ENCODE measurements at places on chromosomes 4 and X.
A peak's percentile ranks its signal among the peaks of the same experiment; 100 is the strongest.

DNA sequence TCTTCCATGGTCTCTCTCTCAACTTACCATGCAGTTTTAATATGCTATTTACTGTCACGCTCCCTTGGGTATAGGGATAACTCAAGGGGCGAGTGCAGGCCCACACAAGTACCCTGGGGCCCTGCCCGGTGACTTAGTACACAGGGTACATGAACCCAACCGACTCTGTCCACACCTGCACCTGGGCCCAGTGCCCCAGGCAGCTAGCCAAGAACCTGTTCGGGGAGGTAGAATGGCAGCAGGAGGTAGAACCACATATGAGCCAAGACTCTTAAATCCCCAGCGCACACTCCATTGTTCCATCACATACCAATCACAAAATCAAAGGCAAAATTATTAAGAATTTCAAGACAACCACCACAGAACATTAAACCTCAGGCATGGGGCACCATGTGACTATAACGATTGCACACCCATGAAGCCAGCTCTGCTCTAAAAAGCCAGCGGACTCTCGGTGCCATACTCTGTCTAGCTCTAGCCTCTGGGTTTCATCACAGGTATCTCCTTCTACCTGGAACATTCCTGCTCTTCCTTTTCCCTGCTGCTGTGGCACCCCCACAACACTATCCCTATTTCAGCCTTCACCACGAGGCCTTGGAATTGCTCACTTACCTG lies 14.6 kb downstream of the PHF8 start:
- no peak overlapping the region for H3K4me3 ChIP-seq
- H3K36me3 ChIP-seq = peaks cover 21% of the 10 kb centered on the region
- DNase-seq = no peak
- H3K27me3 ChIP-seq = no peaks in the 10 kb centered on the region
- H3K4me1 ChIP-seq = peaks cover 6% of the 10 kb centered on the region

- DNase-seq = no peak
- H3K27ac ChIP-seq = no peak overlapping the region
- H3K27me3 ChIP-seq = no peaks in the 10 kb centered on the region
- no peaks in the 10 kb centered on the region for H3K4me1 ChIP-seq
- no peak overlapping the region for H3K4me3 ChIP-seq
Observed at GRCh38 chr4:88730811-88731210, 33.2 kb upstream of the NAP1L5 start.

- peaks cover 11% of the 10 kb centered on the region for H3K36me3 ChIP-seq
- no peaks in the 10 kb centered on the region for H3K27me3 ChIP-seq
- H3K4me3 ChIP-seq = no peak overlapping the region
- no peak for DNase-seq
- no peak overlapping the region for H3K27ac ChIP-seq
- no peaks in the 10 kb centered on the region for H3K4me1 ChIP-seq
Observed at GRCh38 chr4:164606478-164606877, 147.5 kb upstream of the SMIM31 start.

DNA sequence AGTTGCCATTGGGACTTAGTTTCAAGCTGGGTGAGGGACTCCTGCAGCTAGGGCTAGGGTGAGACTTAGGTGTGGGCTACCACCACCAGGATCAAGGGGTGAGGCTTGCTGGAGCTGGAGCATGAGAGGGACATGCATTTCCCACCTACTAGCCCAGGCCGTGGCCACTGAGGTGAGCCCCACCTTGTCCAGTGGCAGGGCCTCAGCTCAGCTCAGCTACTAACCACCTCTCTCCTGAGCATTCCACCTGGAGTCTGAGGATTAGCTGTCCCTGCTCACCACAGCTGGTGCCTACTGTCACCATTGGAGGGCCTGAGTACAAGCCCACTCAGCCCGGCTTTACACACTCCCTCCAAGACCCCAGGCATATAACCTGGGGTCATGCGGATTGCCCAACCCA lies 62.6 kb upstream of the MAGEH1 start:
- peaks cover 17% of the 10 kb centered on the region for H3K27me3 ChIP-seq
- peaks cover 20% of the 10 kb centered on the region for H3K36me3 ChIP-seq
- H3K4me3 ChIP-seq = no peak overlapping the region
- no peak overlapping the region for H3K27ac ChIP-seq

GRCh38 chrX:150163956-150164726 lies 199.0 kb upstream of the MAMLD1 start:
- H3K4me1 ChIP-seq = no peaks in the 10 kb centered on the region
- no peak overlapping the region for H3K27ac ChIP-seq
- H3K36me3 ChIP-seq = no peaks in the 10 kb centered on the region
- no peak overlapping the region for H3K4me3 ChIP-seq

- H3K27ac ChIP-seq = 0 out of 2 replicates have a peak overlapping the region, but pooled peaks have one; percentile 45
- H3K36me3 ChIP-seq = peaks cover 84% of the 10 kb centered on the region
- no peak overlapping the region for H3K4me3 ChIP-seq
- no peaks in the 10 kb centered on the region for H3K27me3 ChIP-seq
- H3K4me1 ChIP-seq = peaks cover 16% of the 10 kb centered on the region
Observed at GRCh38 chrX:288561-288991, 7.4 kb downstream of the PLCXD1 start.

DNA sequence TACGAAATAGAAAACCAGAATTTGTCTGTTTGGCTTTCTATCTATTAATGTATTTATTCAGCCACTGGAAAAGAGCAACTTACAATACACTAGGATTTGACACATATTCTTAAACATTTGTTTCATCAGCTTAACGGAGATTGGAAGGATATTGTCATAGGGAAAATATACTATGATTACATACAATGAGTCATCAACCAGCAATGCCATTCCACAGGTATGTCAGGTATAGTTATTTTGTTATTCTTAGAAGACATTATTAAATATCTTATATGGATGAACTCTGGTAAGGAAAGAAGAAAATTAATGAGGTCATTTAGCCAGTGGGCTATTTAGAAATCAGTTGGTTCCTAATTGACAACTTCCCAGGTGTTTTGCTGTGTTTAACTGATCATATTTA lies 926.6 kb downstream of the STIM2 start:
- no peak for DNase-seq
- no peak overlapping the region for H3K4me3 ChIP-seq
- no peaks in the 10 kb centered on the region for H3K27me3 ChIP-seq
- no peaks in the 10 kb centered on the region for H3K36me3 ChIP-seq
- no peaks in the 10 kb centered on the region for H3K4me1 ChIP-seq
- H3K27ac ChIP-seq = no peak overlapping the region

GRCh38 chrX:73681408-73681807 lies 118.4 kb downstream of the CHIC1 start:
- H3K36me3 ChIP-seq = peaks cover 26% of the 10 kb centered on the region
- DNase-seq = no peak
- H3K27me3 ChIP-seq = no peaks in the 10 kb centered on the region
- H3K27ac ChIP-seq = no peak overlapping the region
- H3K4me3 ChIP-seq = no peak overlapping the region

- peaks cover 14% of the 10 kb centered on the region for H3K4me1 ChIP-seq
- no peak overlapping the region for H3K27ac ChIP-seq
- no peak for DNase-seq
- no peak overlapping the region for H3K4me3 ChIP-seq
- no peaks in the 10 kb centered on the region for H3K27me3 ChIP-seq
Observed at GRCh38 chrX:105646592-105647372, 175.6 kb upstream of the NRK start.

- 0 out of 2 replicates have a peak, but pooled peaks cover 2% of the 10 kb centered on the region for H3K36me3 ChIP-seq
- H3K27ac ChIP-seq = no peak overlapping the region
- no peaks in the 10 kb centered on the region for H3K27me3 ChIP-seq
- no peak overlapping the region for H3K4me3 ChIP-seq
- peaks cover 16% of the 10 kb centered on the region for H3K4me1 ChIP-seq
Observed at GRCh38 chr4:131430302-131430701, 1718.8 kb upstream of the PCDH10 start.

DNA sequence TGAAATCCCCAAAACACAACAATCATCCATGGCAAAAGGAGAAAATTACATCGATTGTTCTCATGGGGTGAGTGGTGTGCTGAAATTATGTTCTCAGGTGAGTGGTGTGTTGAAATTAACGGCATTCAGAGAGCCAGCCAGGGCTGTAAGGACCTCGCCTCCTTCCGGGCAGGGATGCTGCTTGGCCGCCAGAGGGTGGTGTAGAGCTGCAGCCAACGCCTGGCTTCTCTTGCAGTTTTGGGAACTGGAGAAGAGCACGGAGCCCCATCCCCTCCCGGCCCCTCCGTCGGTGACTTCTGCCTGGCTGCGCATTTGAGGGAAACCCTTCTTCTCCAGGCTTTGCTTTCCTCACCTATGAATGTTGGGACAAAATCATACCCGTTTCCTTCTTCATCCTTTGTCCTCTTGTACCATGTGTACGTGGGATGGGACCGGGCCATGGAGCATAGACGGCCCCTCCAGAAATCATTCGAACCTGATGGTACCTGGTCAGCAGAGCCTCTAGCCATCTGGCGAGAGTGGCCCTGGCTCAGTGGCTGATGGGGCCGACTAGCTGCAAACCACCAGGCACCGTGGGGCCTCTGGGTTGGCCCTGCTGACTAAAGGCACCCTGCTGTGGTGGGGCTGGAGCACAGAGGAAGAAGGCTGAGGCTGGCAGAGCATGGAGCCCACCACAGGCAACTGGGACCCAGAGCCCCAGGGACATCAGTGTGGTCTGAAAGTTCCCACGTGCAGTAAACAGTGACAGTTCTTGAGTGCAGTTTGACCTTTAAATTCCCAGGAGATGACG lies 28.4 kb downstream of the TRMT44 start:
- H3K4me1 ChIP-seq = 0 out of 2 replicates have a peak, but pooled peaks cover 2% of the 10 kb centered on the region
- H3K27ac ChIP-seq = 0 out of 2 replicates have a peak overlapping the region, but pooled peaks have one; percentile 24

DNA sequence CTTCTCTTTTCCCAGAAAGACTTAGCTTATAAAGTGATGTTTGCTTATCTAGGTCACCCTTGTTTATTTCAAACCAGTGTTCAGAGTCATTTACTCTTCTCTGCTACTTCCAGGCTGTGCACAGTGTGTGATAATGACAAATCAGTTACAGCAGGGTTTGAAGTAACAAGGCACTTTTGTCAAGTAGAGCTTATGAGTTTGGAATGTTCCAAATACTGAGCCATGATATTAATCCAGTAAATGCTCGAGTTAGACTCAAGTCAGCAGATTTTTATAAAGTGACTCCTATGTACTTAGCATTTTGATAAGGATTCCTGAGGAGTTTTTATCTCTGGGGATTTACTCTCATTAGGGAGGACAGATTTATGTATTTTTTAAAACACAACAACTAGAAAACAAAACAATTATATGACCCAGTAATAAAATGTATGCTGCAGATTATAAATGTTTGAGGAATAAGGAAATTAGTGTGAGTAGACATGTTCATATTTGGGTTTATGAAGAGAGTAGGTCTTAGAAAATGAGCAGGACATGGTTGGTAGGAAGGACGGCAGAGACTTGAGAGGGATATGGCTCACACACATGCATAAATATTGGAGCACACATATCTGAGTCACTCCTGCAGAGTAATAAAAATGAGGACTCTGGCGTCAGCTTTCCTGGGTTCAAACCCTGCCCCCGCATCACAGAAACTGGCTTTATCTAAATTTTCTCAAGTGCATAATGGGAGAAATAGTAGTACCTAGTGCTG lies 271.2 kb downstream of the FBXO8 start:
- H3K4me1 ChIP-seq = no peaks in the 10 kb centered on the region
- no peaks in the 10 kb centered on the region for H3K27me3 ChIP-seq
- DNase-seq = no peak
- no peak overlapping the region for H3K4me3 ChIP-seq
- no peaks in the 10 kb centered on the region for H3K36me3 ChIP-seq

- H3K27me3 ChIP-seq = no peaks in the 10 kb centered on the region
- no peak overlapping the region for H3K4me3 ChIP-seq
- no peak for DNase-seq
Observed at GRCh38 chrX:82764521-82764920, 743.6 kb upstream of the POU3F4 start.

DNA sequence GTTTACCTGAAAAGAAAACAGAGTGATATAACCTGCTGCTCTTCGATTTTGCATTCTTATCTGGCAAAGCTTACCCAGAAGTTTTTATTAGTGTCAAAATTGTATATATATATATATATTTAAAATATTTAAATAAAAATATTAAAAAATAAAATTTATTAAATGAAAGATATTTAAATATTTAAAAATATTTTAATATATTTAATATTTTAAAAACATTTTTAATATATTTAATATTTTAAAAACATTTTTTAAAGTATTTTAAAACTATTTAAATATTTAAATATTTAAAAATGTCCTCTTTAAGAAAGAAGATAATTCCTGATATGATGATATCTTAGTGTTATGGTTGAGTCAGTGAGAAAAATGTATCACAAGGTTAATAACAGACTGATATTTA lies 317.2 kb downstream of the EPHA5 start:
- no peak for DNase-seq
- no peak overlapping the region for H3K27ac ChIP-seq
- no peaks in the 10 kb centered on the region for H3K27me3 ChIP-seq
- no peaks in the 10 kb centered on the region for H3K4me1 ChIP-seq
- no peaks in the 10 kb centered on the region for H3K36me3 ChIP-seq
- no peak overlapping the region for H3K4me3 ChIP-seq

DNA sequence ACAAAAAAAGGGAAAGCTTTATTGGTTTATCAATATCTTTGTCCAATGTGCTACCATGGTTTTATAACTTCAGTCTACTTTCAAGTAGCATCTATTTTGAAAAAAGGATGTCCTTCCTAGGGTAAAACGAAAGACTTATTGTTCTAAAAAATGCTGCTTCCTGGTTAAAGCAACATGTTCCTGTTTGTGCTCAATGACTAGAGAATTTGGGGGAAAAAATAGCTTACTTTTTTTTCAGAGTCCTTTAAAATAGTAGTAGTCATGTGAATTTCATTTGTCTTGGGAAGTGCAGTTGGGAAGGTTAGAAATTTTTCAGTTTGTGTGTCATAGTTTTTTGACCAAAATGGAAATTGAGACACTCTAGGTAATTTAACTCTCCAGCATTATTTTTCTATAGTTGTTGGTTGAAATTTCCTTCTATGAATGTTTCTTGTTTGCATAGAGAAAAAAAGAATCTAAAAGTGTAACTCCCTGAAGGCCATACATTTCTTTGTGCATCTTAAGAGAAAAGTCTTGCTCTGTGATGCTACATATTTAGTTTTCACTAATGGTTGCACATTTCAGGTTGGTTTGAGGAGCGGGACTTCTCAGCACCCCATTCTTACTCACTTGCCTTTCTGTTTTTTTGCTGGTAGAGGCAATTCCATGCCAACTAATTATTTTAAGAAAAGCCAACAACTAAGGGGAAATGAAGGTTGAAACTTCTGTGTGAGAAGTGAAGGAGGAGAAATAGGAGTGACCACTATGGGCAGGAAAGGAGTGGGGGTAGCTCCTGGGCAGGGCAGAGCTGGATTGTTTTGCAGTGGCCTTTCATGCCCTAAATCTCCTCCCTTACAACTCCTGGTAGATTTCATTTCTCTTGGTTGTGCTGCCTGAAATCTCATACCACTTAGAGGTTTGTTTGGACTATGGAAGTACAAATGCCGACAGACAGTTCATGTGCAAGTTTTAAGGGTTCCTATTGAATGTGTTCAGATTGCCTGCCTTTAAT lies 76.4 kb downstream of the RAPGEF2 start:
- H3K27me3 ChIP-seq = no peaks in the 10 kb centered on the region
- no peak for DNase-seq
- H3K36me3 ChIP-seq = peaks cover 3% of the 10 kb centered on the region
- H3K27ac ChIP-seq = peak overlapping the region; percentile 19
- H3K4me1 ChIP-seq = peaks cover 48% of the 10 kb centered on the region

- no peak overlapping the region for H3K27ac ChIP-seq
- no peak overlapping the region for H3K4me3 ChIP-seq
- H3K36me3 ChIP-seq = no peaks in the 10 kb centered on the region
- 0 out of 2 replicates have a peak, but pooled peaks cover 2% of the 10 kb centered on the region for H3K4me1 ChIP-seq
Observed at GRCh38 chr4:19707876-19708275, 543.8 kb upstream of the SLIT2 start.
